NB4 (cell line): ENCODE measurements at places on chromosomes 11 and 22.

GRCh38 chr11:111387363-111387762 lies 8.3 kb upstream of the POU2AF1 start:
- no peak for DNase-seq

DNA sequence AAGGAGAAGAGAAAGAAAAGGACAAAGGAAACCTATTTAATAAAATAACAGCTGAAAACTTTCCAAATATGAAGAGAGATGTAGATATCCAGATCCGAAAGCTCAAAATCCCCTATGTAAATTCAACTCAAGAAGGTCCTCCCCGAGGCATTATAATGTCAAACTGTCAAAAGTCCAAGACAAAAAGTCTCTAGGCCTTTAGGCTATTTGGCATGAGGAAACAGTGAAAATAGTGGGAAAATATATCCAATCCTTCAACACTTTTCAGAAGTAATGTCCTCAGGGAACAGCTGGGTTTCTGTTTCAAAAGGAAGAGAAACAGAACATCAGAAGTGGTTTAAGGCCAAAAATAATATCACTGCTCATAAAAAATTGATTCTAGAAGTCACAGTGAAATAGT lies 1.9 kb upstream of the OR52E4 start:
- no peak for DNase-seq

- DNase-seq = no peak
These were observed 9.7 kb downstream of the IMMP1L start for GRCh38 chr11:31499576-31500178.

- no peak for DNase-seq
These were observed 9.4 kb downstream of the TRIM6 start for GRCh38 chr11:5605849-5606248.

DNA sequence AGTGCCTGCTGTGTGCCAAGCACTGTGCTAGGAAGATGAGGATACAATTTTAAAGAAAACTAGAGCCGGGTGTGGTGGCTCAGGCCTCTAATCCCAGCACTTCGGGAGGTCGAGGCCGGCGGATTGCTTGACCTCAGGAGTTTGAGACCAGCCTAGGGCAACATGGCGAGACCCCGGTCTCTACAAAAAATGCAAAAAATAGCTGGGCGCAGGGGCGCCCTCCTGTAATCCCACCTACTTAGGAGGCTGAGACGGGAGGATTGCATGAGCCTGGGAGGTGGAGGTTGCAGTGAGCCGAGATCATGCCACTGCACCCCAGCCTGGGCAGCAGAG lies 8.3 kb downstream of the TPBGL start:
- no peak for DNase-seq

DNA sequence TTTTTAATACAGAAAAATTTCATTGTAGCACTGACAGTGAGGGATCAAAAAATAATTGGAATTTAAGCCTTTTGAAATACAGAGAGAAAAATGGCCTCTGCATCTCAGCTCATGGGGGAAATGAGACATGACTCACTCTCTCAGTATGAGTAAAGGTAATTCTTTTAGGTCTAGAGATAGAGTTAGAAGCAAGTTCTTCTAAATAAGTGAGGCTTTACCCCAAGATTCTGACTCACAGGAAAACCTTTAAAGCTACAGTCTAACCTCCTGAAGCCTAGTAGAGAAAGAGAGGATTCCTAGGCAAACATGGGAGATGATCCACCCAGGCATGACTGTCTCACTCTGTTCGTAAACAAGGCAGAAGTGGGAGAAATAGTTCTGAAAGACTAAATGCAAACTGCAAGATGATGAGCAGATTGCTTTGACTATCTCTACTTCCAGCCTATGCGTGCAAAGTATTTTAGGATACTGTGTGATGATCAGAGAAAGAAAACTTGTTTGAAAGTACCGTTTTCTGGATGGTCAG lies 1003.3 kb upstream of the CCDC90B start:
- no peak for DNase-seq

DNA sequence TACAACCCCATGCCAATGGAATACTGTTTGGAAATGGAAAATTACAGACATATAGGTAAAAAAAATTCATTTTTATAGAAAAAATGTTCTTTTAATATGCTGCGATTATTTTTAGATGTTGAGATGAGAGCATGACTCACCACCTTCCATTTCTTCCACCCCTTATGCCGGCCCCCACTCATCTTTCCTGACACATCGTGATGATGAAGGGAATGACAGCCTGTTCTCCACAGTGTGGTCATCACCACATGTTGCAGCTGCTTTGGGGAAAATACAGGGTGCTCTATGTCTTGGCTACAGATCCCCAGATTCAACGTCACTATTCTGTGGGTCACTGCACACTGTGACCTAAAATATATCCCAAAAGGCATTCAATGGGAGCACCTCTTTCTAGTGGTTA lies 916.2 kb downstream of the METTL15 start:
- no peak for DNase-seq

DNA sequence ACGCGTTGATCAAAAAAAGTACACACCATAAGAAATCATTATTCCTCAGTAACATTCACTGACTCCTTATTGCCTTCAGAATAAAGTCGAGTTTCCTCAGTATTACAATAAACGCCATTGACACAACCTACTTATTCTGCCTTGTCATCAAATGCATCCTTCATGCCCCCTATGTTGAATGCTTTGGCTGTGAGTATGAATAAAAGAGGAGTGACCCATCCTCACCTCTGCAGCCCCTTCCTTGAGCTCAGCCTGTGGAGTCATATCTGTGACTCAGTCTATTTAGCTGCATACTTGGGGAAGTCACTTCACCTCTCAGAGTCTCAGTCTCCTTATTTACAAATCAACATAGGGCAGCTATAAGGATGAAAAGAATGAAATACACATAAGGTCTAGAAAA lies 65.1 kb downstream of the USP35 start:
- no peak for DNase-seq

- DNase-seq = no peak
These were observed 7.0 kb downstream of the PITPNB start for GRCh38 chr22:27912101-27912500.
